ENCODE measurements at places on chromosomes 13 and 19. TPM values are rescaled to one million over a fixed set of nuclear protein-coding genes. Genes with fewer than 3 reads are reported as not detected.

- DNase-seq = no peak
Observed at GRCh38 chr13:34513526-34513925, 428.5 kb upstream of the NBEA start.

The LTBP4 gene
- total RNA-seq = 25.4 TPM

The ZNF575 gene
- total RNA-seq = 0.60 TPM

The VSTM1 gene
- not detected for total RNA-seq

The ACER1 gene
- not detected for total RNA-seq
